Left lung (tissue), 14 donors: ENCODE measurements at places on chromosomes 5 and 9. TPM values are rescaled to one million over a fixed set of nuclear protein-coding genes. Genes with fewer than 3 reads are reported as not detected.

The SPINK4 gene
- polyA plus RNA-seq, result not detected

The PCDHB9 gene
- 5.1 TPM for polyA plus RNA-seq

The STING1 gene
- polyA plus RNA-seq, result 69.9 TPM

The CAVIN4 gene
- 2.3 TPM for polyA plus RNA-seq
